ENCODE measurements at places on chromosomes 4 and X. TPM values are rescaled to one million over a fixed set of nuclear protein-coding genes. Genes with fewer than 3 reads are reported as not detected.

DNA sequence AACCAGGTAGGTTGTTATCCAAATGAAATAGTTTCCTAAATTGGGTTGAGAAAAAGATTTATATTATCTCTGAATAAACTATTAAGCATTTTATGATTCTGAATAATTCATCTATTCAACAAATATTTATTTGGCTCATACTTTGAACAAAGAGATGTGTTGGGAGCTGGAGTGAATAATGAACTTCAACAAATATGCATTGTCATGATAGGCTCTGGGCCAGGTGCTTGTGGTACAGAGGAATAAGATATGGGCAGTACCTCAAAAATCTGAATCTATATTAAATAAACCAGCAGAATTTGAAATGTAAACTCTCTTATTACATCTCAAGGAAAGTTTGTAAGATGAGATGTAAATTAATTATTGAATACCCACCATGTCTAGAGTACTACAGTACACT lies 75.7 kb upstream of the DCLK2 start:
- DNase-seq: no peak

- no peak for DNase-seq
Measured at GRCh38 chr4:171719691-171720090, 93.5 kb upstream of the GALNTL6 start.

- no peak for DNase-seq
Measured at GRCh38 chr4:77358315-77358928, 201.4 kb downstream of the CCNG2 start.

DNA sequence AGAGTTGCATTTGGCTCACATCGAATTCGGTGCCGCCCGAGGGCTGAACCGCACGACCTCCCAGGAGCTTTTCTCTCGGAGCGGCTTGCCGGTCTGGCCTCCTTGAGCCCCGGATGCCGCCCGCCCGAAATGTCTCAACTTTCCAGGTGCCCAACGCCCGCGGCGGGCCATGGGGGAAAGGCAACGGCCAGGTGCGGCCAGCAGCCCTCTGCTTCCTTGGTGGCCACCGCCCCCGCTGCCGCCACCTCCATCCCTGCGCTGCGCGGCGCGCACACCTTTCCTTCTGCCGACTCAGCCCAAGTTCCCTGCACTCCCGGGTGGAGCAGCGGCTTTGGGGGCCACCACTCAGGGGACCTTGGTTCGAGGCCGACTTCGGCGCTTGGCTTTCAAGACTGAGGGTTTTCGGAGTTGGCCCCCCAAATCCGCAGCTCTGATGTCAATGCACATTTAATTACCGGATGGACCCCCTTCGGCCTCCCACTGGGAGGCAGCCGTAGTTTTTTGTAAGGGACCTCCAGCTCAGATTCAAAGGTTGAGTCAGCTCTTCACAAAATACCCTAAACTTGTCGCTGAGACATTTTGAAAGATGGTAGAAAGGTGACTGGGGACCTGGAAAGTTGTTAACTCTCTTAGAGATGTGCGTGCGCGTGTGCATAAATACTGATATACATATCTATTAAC lies 1.1 kb downstream of the AFF2 start:
- DNase-seq: no peak

NSG1 gene
- total RNA-seq: 6.2 TPM

GRCh38 chr4:107987916-107988762 lies 1.6 kb upstream of the HADH start:
- no peak for DNase-seq

- DNase-seq: no peak
Measured at GRCh38 chr4:151906438-151906837, 145.6 kb upstream of the GATB start.

DNA sequence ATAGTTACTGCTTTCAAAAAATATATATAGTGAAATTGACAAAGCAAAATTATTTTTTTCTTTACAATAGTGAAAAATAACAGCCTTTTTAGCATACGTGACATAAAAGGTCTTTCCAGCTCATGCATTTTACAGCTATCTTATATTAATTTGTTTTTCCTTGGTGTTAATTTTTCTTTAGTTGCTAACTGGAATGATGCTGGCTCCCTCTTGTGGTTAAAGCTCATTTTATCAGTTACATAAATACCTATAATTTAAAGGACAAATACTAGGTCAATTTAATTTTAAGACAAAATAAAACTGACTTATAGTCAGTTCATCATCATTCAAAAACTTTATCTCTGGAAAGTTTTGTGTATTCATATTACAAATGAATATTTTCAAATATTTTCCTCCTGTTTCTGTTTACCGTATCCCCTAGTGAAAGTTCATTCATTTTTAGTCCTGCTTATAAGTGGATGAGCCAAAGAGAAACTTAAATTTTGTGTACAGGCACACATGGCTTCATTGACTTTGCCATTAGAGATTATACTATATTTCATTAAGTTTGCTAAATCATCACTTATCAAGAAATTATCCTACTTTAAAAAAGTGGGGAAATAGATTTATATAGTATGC lies 9.9 kb upstream of the ANAPC4 start:
- DNase-seq: no peak

DNA sequence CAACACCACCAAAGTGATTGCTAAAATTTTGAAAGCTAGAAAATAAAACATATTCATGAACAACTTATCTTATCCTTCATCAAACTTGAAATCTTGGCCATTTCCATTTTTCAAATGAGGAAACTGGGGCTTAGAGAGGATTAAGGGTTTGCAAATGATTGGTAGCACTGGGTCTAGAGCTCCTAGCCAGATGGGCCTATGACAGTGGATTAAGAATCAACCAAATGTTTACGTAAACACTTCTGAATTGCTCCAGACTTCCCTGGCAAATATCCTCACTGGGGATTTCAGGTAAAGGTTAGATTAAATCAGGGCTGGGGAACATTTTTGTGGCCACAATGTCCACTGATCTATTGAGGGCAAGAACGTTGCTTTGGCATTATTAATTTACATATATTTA lies 241.2 kb downstream of the ANK2 start:
- DNase-seq: no peak

DNA sequence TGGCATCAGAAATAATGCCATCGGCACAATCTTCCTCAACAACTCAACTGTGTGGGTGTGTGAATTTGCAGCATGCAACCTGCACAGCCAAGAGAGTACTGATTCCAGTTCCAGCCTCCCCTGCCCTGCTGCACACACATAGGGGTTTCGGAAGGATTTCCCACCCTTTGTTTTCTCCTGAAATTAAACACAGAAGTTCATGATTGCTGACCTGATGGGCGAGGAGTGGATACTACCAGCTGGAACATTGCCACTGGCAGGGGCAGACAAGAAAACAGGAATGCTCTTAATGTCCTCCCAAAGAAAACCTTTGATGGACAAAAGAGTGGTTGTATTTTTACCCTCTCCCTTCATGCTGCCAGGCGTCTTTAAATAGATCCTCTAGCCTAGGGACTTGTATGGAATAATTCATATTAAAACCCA lies 4.8 kb downstream of the NDP start:
- peak; percentile 26 for DNase-seq

DNA sequence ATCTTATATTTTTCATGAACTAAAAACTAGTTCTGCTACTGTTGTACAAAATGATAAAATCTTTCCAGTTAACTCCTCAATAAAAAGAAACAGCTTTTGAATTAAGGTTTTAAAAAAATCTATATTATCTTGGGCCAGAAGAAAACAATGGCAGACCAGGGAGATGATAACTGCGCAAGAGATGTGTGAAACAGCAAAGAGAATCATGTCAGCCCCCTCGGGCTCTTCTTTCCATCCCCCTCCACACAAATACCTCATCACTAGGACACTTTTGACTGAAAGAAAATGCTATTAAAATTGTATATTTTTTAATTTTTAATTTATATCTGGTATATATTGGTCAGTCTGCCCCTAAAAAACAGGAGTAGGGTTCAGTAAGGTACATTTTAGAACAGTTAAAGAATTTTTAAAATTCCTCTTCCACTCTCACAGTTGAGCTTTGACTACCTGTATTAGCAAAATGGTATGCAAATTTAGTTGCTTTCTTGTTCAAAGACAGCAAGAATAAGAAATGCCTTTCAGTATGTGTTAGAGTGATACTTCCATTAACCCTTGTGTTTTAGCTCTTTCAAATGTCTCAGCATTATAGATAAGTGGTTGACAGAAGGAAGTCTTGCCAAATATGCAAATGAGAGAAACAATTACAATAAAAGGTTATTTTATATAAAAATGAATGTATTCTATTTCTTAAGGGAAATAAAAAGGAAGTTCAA lies 36.4 kb upstream of the LCORL start:
- DNase-seq: no peak

GRCh38 chr4:39427520-39428114 lies 20.9 kb downstream of the KLB start:
- no peak for DNase-seq

DNA sequence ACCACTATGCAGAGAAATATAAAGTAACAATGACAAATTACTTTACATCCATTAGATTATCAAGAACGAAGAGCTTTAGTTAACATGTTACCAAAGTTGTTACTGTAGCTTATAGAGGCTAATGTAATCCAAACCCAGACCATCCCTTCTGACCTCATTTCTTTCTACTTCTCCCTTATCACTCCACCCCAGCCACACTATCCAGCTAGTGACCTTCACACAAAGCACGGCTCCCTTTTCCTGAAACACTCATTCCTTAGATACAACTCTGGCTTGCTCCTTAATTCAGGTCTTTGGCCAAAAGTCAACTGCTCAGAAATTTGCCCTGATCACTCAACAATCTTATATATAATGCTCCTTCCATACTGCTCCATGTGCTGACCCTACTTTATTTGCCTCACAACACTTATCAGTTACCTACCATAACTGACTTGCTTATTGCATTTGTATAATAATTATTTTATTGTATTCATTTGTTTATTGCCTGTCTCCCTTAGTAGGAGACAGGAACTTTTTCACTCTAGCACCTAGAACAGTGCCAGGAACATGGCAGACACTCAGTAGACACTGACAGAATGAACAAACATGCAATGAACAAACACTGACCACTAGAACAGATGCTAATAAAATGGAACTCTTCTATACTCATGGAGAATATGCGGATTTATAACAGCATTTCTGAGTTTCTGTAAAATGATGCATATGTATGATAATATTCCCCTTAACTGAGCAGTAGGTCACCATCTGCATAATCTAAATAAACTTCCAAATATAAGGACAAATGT lies 67.6 kb downstream of the EIF4E start:
- no peak for DNase-seq

DNA sequence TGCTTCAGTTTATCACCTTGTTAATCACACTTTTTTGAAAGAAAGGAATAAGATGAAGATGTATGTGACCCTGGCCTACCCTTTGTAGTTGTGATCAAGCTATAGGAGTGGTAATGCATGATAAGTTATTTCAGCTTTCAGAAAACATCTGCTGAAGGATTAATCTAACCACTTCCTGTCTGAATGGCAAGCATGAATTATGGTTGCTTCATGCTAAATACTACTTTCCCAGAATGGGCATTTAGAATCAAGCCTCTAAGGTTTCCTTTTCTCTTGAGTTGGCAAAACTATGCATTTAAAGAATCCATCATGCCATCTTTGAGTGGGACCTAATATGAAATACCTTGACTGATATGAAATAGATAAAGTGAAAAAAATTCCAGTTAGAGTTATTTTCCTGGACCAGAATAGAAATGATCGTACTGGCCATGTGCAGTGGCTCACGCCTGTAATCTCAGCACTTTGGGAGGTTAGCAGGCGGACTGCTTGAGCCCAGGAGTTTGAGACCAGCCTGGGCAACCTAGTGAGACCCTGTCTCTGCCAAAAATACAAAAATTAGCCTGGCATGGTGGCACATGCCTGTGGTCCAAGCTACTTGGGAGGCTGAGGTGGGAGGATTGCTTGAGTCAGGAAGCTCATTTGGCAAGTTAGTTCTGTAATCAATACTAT lies 59.1 kb downstream of the ANXA3 start:
- DNase-seq: no peak

NCAPG gene
- 0.59 TPM for total RNA-seq

DNA sequence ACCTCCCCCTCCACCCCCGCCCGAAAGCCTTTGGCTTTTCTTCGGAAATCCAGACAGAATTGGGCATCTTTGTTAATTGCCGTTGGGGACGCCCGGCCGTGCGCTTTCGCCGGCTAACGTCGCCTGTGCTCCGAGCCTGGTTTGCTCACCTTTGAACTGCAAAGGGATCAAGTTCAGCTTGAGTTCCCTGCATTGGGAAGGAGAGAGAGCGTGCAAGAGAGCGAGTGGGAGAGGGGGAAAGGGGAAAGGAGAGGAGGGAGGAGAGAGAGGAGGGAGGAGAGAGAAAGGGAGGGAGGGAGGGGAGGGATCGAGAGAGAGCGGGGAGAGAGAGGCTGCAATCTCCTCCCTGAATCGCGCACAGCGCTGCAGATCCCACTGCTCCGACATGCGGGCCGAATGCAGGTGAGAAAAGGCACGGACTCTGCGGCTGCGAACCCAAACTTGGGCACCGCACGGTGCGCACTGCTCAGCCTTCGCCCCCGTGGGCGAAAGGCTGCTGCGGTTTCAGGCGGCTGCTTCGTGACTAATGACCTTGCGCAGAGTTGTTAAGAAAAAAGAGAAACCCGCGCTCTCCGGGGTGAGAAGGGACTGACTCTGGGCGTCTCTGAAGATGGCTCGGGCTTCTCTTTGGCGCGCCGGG lies at the start of gene PCDH7:
PCDH7 (plus strand) TSS at position 349 of the 640 bp plus-strand sequence. CDS start 1,054 bp downstream, outside the sequence.
- no peak for DNase-seq

MBNL3 gene
- 42.6 TPM for total RNA-seq

DNA sequence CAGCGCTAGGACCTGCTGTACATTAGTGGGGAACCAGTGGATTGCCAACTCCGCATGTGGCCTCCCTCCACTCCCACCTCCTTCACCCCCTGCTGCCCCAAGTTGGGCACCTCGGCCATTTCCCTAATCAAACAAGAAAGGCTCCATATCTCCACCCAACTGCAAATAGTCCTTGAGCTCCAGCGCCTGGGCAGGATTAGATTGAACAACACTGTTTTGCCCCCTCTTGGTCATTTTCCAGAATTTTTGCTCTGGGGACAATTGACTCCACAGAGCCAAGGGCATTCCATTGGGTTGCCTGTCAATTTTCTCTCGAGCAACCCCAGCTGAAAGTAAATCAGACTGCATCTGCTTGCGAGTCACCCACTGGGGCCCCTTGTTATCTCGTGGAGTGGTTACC lies 29.6 kb downstream of the CXCL13 start:
- no peak for DNase-seq

UGT8 gene
- 3.9 TPM for total RNA-seq

- DNase-seq: no peak
Measured at GRCh38 chrX:63702556-63702955, 82.5 kb downstream of the ARHGEF9 start.

DNA sequence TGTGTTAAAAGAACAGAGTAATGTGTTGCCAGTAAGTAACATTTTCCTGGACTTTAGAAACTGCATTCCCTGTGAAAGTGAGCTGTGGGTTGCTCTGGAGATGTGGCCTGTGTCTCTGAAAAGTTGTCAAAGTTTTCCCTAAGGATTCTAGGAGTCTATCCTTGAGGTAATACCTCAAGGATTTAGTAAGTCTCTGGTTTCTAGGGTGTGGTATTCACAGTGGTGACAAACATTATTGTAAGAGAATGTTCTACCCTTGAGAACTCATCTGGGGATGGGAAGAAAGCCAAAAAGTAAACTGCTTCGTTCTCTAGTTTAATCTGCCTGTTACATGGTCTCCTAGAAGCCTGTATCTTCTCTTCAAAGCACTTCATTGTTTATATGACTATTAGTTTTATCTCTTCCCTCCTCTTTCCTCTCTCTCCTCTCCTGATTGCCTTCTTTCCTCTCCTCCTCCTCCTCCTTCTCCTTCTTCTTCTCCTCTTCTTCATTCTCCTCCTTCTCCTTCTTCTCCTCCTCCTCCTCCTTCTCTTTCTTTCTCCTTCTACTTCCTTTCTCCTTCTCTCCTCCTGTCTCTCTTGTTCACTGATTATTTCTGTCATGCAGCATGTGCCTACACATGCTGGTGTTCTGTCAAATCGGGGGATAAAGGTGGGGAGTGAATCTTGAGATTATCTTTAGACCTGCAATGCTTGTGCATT lies 321.3 kb downstream of the PTTG2 start:
- no peak for DNase-seq

- DNase-seq: no peak
Measured at GRCh38 chrX:1416327-1416784, 24.4 kb upstream of the SLC25A6 start.

Data from breast epithelium (tissue), 4 donors.